ENCODE measurements at places on chromosomes 2 and 18.
A peak's percentile ranks its signal among the peaks of the same experiment; 100 is the strongest.

GRCh38 chr18:51630706-51631105 lies 433.2 kb upstream of the MEX3C start:
- DNase-seq = no peak

DNA sequence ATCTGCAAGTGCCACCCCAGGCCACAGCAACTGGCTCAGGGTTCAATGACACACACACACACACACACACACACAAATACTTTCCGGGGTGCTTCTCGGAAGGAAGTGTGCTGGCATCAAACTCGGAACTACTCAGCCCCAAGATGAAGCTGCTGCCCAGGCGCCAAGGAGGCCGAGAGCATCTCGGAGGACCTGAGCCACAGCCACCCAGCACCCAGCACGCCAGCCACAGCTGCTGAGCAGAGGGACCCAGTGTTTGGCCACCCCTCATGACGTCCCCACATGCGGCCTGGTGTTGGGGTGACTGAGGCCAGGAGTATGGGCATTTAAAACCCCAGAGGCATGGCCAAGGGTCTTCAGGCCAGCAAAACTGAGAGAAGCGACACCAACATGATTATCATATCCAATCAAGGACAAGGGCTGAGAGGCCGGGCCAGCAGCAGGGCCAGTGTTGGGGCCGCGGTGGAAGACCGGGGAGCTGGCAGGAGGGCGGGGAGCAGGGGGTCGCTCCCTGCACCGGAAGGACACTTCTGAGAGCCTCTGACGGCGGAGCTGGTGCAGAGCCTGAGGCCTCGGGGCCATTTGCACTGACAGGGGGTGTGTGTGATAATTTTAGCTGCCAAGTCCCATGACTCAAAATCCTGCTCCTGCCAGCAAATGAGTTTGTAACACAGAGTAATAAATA lies 61.8 kb downstream of the BIN1 start:
- DNase-seq = no peak

GRCh38 chr2:150174971-150175421 lies 312.5 kb downstream of the RND3 start:
- no peak for DNase-seq

DNA sequence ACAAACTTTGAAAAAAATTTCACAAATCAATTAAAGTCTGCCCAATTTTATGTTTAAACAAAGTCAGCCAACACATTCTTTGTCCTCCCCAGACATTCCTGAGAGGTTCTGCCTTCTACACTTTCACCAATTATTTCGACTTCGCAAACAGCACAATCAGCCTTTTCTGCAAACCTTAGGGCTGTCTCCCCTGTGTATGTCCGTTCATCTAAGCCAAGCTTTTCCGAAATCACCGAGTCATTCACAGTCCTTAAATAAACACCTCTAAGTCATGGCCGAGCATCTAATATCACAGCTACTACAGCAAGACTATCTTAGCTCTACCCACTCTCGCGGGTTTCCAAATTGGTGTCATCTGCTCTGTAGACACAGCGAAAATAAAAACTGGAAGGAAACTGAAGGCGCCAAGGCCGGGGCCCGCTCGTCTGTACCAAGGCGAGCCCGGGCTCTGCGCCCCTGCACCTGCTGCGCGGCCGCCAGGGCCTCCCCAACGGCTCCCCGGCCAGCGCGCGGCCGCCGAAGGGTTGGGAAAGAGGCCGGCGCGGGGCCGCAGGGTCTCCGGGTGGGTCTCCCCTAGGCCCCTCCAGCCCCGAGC lies 730 bp downstream of the ODC1 start:
- no peak for DNase-seq

DNA sequence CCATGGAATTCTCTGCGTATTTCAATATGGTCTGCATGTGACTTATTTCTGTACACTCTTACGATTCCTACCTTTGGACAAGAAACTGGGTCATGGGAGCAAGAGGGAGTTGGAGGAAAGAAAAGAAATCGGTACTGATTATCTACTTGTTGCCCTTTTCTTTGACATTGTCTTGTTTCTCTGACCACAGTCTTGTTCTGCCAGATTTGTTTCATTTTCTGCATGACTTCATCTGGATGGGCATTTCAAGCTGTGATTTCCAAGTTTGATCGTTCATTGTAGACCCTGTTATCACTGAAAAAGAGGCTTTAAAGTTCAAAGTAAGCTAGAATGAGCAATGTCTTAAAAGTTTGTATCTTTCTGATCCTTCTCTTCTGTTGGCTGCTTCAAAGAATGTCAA lies 2186.3 kb upstream of the CELF4 start:
- DNase-seq = no peak

GRCh38 chr2:138433995-138434951 lies 67.3 kb upstream of the SPOPL start:
- DNase-seq = no peak

DNA sequence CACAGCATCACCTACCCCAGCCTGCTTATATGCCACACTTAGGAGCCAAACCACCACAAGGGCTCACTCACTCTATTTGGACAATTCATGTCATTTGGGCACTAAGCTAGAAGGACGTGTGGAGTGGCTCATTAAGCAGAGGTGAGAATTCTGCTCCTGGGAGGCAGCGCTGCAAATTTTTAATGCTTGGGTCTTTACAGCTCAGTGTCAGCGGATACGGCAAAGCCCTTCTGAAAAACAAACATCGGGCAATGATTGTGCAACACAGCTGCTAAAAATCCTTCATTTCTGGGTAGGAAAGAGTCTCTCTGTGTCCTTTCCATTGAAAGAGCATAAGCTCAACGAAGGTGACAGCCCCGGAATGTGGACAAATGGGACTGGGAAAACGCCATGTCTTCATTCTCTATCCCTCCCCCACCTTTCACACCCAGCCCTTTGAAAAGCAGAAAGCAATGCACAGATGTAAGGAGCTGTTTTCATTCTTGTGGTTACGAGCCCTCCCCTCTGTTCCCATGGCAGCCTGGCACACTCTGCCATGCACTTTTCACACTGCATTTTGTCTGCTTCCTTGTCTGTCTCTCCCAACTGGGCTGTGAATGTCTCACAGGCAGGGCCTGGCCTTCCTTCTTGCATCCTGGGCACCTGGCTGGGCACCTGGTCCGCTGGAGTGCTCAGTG lies 16.0 kb downstream of the TMEM177 start:
- peak; percentile 74 for DNase-seq

GRCh38 chr2:190320696-190321095 lies 1.1 kb upstream of the HIBCH start:
- DNase-seq = no peak

- DNase-seq = no peak
Measured at GRCh38 chr2:118239284-118239683, 151.0 kb downstream of the INSIG2 start.

GRCh38 chr2:215479121-215479520 lies 43.3 kb upstream of the FN1 start:
- no peak for DNase-seq

DNA sequence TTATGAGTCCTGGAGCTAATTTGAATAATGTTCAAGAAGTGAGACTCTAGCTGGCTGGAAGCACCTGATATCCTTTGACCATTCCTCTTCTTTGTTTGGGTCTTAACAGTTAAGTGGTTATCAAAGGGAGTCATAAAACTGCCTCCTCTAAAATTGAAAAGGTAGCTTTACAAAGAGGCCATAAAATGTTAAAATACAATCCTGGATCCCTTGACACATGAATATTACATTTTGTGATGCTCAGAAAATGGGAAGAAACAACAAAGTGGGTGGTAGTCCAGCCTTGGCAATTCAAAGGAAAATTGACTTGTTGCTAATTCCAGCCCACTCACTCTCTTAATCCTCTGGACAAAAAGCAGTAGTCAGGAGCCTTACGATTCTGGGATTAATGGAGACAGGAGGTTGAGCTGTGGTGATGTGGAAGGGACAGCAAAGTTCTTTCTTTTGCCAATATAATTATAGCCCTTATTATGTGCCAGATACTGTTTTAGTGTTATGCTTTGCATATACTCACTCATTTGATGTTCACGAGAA lies 339.2 kb downstream of the PDE11A start:
- DNase-seq = no peak

- DNase-seq = no peak
Measured at GRCh38 chr18:51621864-51622160, 424.3 kb upstream of the MEX3C start.

DNA sequence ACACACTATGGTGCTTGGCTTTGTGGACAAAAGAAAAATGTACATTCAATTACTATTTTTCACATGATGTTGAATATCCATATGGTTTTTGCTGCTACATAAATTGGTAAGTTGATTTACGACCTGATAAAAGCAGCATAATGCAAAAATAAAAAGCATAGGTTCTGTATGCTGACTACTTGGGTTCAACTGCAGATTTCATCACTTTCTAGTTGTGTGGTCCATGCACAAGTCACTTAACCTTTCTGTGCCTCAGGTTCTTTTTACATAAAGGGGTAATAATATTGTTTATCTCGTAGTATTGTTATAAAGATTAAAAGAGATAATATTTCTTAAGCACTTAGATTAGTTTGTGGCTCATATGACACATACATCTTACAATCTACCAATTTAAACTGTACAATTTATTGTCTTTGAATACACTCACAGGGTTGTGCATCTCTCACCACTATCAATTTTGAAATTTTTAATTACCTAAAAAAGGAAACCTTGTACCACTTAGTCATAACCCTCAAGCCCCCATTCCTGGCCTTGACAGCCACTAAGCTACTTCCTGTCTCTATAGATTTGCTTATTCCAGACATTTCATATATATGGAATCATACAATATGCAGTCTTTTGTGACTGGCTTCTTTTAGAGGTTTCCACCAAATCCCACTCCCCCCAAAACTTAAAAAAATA lies 1443.9 kb downstream of the SUCLG1 start:
- no peak for DNase-seq

GRCh38 chr2:43221763-43222474 lies 4.5 kb downstream of the ZFP36L2 start:
- DNase-seq = peak; percentile 14

DNA sequence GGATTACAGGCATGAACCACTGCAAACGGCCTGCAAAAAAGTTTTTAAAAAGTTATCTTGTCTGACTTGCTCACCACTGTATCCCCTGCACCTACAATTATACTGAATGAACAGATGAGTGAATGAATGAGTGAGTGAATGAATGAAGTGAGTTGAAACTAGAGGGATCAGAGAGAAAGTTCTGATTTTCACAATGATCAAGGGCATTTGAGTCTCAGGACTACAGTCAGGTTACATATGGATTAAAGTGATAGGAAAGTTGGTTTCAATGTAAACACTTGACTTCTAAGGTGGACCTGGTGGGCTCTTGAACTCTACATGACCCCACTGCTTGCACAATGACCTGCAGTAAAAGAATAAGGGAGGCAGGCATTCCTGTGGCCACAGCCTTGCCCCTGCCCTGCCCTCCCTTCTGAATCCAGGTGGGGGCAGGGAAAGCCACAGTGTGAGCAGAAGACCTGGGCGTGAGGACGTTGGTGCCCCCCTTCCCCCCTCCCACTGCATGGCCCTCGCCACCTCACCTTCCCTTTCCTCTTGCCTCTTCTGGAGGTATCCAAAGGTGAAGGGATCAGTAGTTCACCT lies 10.7 kb downstream of the C2orf80 start:
- DNase-seq = no peak

DNA sequence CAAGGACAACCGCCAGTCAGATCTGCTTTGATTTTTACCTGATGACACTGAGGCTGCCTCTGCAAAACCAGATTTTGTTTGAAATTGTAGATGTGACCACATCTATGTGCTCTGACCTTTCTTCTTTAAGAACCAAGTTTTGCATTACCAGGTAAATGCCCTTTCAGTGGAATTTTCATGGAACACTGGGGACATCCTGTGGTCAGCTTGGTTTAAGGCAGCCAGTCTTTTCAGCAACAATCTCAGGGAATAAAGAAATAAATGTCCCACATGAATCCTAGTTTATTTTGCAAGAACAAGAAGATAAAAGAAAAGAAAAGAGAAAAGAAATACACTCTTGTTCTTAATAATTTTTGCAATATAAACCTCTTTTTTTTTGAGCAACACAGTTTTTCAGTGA lies 90.6 kb downstream of the POU3F3 start:
- DNase-seq = no peak

DNA sequence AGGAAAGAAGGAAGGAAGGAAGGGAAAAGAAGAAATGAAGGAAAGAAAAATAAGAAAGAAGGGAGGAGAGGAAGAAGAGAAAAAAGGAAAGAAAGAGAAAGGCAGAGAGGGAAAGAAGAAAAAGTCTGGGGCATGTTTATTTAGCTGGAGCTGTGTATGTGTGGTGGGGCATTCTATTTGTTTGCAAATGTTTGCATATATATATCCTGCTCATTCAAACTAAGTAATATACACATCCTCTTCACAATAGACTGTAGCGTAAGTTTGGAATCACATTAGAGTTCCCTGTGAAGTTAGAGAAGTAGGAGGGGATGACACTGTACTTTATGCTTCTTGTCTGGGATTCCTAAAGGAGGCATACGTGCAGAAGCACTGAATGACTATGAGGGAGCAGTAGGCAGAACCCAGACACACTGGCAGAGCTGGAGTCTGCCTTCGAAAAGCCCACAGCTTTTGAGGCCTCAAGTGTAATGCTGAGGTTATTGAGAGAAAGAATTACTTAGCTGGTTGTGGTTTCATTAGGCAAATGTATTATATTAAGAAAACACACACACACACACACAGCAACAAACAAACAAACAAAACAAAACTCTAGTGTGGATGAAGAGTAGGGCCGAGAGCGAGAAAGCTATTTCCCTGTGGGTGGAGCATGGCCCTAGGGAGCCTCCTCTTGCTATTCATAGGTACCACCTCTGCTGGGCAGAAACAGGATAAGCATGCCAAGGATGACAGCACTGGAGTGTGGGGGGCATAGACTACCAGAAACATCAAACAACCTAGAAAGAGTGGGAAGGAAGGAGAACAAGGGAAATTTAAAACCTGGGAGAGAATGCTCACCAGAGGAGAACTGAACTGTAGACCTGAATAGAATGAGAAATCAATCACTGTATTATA lies 905.1 kb upstream of the NXPH2 start:
- DNase-seq = no peak

- DNase-seq = no peak
Measured at GRCh38 chr2:24816884-24817283, 23.7 kb downstream of the CENPO start.

DNA sequence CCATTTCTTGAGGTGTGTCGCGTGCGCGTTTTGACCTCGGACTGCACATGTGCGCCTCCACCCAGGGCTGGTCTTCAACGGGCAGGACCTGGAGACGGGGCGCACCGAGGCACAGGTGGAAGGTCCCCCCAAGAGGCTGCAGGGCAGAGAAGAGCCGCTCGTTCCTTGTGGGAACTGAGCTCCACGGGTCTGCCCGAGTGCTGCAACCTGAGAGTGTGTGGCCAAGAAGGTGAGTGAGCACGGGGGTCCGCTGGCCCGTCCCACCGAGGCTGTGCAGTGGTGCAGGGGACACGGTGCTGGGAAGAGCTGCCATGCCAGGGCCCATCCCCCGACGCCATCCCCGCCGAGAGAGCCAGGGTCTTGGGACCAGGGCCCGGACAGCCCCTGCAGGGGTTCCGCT lies 268.3 kb downstream of the GALR1 start:
- no peak for DNase-seq

- no peak for DNase-seq
Measured at GRCh38 chr2:222611684-222612083, 44.2 kb downstream of the FARSB start.
